Activated T-cell treated with anti-CD3 and anti-CD28 coated beads, Interleukin-2, amount 50 U/mL, for 48 hours (primary cell): ENCODE measurements at places on chromosomes 5 and 9.
A peak's percentile ranks its signal among the peaks of the same experiment; 100 is the strongest.

DNA sequence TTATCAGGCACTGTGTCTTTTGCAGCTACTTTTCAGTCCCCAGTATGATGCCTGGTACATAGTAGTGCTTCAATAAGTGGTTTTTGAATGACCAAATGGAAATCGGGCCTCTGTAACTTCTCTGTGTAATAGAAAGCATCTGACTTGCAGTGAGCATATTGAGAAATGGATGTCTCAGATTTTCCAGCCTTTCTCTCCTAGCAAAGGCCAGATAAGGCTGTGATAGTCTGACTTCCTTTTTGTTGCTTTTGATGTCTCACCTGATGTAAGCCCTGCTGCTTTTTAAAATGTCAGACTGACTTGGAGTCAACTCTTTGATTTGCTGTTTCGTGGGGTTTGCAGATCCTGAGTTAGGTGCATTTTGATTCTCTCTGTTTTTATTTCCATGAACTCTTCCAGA, 590.0 kb upstream of the ZNF608 start:
- no peak for DNase-seq

- DNase-seq, result no peak
These were observed 47.7 kb upstream of the RPL26L1 start for GRCh38 chr5:172911628-172911880.

- no peak for DNase-seq
These were observed 400.3 kb downstream of the ICE1 start for GRCh38 chr5:5822729-5823257.

- DNase-seq, result no peak
These were observed at the start of gene CD180 for GRCh38 chr5:67196537-67197059. Gene CD180 (minus strand): TSS chr5:67196799. CDS start chr5:67196641, 158 bp downstream.

DNA sequence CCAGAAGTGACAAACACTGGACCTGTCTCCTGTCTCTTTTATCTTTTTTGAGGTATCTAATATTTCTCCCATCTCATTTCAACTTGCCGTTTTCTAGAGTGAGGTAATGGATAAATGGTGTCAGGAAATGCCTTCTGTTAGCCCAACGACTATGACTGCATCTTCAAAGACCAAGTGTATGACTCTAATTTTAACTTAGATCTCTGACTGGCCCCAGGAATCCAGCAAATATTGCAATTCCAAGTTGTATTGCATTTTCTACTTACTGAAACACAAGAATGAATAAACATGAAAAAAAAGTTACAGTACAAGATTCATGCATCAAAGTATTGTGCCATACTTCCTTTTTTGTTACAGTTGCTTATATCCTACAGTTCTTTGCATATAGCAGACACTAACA, 26.3 kb downstream of the SLC28A3 start:
- no peak for DNase-seq

- DNase-seq, result no peak
These were observed 471.8 kb downstream of the KIF4B start for GRCh38 chr5:155485386-155485785.

- DNase-seq, result no peak
These were observed 264.0 kb upstream of the KIF2A start for GRCh38 chr5:62042007-62042406.

DNA sequence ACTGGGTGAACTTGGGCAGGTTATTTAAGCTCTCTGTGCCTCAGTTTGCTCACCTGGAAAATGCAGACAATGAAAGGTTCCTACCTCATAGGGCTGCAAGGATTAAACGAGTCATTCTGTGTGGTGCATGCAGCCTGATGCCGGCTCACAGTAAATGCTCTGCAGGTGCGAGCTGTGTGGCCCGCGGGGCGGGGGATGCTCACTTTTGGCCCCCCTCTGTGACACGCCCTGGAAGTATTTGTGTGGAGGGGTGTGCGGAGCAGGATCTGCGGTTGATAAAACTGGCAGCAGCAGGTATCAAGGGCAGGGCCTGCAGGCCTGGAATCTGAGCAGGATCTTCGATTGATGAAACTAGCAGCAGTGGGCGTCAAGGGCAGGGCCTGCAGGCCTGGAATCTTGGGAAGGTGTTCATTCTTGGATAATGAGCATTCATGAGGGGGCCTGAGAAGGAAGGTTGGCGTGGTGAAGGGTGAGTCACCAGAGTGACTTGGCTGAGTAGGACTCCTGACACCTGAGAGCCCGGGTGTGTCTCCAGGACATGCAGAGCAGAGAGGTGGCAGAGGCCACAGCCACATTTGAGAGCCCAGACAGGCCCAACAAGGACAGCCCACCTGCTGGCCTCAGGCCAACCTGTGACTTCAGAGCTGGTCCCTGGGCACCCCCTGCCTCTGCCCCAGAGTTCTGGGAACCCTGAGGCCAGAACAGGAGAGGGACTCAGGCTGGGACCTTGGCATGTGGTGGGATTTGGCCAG, 11.9 kb downstream of the UNC5A start:
- no peak for DNase-seq

GRCh38 chr5:176534640-176535039, 2.6 kb downstream of the RNF44 start:
- DNase-seq, result peak; percentile 49

DNA sequence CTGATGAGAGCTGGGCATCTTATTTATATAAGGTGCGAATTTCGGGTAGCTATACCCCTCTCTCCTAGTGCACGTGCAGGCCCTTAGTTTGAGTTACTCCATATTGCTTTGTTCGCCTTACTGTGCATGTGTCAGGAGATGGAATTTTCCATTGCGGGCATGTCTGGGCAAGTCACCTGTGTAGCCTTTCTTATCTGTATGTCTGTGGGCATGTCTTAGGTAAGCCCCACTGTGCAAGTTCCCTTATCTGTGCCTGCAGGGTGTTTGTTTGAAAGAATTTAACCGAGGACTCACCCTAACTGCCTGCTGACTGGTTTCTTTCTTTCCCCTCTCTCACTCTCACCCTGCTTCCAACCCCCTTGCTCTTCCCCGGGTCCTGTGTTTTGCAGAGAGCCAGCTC, 140.7 kb upstream of the RANBP3L start:
- DNase-seq, result no peak

DNA sequence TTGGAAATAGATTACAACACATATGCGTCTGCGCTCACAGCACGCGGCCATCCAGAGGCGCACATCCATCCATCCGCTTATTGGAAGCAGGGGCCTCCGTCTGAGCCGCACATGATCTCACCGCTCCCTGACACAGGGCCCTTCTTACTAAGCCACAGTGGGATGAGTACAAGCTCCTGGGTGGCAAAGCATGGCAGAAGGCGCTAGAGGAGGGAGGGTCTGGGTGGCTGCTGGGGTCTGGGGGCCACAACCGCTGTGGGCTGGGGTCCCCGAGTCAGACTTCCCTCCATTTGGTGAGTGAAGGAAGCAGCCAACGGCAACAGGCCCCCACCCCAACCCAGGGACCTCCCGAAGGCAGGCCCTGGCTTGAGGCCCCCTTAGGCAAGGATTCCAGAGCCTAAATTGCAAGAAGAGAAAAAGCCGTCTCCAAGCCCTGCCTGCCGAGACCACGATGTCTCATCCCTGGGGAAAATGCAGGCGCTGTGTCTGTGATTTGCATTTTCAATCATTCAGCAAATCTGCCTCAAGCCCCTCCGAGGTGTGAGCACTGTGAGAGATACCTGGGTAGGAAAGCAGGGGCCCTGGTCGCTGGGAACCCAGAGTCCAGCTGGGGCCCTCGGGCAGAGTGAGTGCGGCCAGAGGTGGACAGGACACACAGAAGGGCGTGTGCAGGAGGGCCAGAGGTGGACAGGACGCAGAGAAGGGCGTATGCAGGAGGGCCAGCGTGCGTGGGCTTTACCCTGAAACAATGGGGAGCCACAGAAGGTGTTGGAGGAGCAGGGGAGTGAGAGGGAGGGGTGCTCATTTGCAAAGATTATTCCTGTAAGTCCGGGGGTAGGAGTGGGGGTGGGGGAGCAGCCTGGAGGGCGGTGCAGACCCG, 135.7 kb downstream of the OLFM1 start:
- DNase-seq, result no peak

DNA sequence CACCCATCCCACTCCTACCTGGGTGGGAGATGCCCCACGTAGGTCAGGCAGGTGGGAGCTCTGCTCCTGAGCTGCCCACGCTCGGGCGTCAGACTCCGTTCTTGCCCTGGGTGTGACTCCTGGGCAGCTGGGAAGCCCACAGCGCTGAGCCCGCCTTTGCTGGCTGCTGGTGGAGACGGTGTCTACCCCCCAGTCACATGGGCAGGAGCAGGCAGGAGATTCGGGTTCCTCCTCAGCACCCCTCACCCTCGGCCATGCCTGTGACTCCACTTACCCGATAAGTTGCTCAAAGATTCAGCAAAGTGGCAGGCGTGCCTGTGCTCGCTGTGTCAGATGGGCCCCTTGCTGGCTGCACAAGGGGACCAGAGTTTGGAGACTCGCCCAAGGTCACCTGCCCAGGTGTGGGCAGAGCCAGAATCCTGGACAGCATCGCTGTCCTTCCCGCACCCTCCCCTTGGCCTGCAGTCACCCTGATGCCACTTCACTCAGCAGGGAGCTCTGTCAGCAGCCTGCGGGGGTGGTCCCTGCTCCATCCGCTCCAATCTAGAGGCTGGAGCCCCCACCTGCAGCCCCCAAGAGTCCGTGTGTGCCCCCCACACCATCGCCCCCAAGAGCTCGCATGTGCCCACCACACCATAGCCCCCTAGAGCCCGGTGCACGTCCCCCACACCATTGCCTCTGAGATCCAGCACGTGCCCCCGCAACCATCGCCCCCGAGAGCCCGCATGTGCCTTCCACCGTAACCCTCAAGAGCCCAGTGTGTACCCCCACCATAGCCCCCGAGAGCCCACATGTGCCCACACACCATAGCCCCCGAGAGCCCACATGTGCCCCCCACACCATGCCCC, 4.2 kb downstream of the LCN1 start:
- no peak for DNase-seq

GRCh38 chr9:33946779-33947535, 101.7 kb downstream of the UBAP2 start:
- no peak for DNase-seq

DNA sequence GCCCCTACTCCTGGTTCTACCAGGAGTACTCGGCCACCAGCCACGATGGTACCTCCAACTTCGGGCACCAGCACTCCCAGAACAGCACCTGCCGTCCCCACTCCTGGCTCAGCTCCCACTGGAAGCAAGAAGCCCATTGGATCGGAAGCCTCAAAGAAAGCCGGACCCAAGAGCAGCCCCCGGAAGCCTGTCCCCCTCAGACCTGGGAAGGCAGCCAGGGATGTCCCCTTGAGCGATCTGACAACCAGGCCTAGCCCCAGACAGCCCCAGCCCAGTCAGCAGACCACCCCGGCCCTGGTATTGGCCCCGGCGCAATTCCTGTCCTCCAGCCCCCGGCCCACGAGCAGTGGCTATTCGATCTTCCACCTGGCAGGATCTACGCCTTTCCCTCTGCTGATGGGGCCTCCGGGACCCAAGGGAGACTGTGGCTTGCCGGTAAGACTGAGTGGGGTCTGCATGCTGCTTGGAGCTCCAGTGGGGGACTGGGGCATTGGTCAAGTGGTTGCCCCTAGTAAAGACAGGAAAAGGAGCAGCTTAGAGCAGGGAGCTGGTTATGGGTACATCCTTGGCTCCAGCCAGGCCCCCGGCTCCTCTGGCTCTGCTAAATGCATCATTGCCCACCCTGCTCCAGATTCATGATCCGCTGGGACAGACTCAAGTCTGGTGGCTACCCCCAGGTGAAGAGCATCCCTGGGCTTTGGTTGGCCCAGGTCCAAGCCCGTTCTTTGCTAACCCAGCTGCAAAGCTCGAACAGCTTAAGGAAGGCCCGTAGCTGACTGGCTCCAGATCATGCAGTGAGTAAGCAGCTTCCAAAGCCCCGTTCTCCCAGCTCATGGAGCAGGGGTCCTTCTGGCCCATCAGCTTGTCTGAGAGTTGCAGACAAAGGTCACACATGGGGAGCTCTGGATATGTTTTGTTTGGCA, 14.0 kb downstream of the COL27A1 start:
- no peak for DNase-seq

- DNase-seq, result no peak
These were observed 135.6 kb downstream of the ACTL7B start for GRCh38 chr9:108720191-108720642.
